Mammary epithelial cell (primary cell): ENCODE measurements at places on chromosomes 3 and 15.
A peak's percentile ranks its signal among the peaks of the same experiment; 100 is the strongest.

DNA sequence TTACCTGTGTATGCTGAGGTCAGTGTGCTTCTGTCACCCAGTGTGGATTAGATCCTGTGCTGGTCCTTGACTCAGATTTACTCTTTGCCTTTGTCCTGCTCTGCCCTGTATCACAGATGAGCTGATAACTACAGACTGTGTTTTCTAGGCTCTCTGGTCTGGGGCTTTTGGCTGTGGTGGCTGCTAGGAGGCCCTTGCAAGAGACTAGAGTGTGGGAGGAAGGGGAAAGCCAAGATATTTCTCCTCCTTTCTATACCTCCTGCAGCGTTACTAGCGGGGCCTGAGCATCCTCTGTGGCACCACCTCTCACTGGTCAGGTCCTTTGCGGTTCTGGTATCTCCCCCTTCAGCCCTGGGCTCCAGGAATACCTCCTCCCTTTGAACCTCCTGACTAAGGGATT lies 282.3 kb upstream of the TBC1D5 start:
- DNase-seq, result no peak

DNA sequence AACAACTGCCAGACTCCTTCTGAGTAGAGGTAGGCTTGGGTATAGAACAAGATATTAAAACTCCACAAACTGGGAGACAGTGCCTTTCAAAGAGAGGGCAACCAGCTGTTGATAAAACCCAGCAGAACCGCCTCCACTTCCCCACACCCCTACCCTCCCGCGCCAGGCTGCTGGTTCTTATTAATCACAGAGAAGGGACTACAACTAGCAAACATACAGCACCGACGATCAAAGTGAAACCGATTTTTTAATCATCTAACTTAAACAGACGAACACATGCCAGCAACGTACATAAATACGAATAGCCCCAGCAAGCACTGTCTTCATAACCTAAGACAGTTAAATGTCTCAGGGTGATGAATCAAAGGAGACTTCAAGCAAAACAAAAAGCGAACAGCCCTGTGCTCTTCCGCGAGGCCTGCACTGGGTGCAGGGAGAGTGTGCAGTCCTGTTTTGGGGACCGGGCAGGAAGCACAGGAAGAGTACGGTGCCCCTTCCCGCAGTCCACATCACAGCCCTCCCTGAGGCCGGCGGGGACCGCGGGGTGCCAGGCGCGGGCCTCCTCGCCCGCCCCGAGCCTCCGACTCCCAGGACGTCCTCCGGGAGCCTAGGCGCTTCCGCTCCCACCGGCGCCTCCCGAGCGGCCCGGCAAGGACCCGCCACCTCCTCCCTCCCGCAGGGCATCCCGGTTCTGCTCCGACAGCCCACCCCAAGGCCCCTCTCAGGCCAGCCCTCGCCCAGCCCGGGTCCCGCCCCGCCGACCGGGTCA lies 75.1 kb upstream of the VGLL4 start:
- DNase-seq, result peak; percentile 68

DNA sequence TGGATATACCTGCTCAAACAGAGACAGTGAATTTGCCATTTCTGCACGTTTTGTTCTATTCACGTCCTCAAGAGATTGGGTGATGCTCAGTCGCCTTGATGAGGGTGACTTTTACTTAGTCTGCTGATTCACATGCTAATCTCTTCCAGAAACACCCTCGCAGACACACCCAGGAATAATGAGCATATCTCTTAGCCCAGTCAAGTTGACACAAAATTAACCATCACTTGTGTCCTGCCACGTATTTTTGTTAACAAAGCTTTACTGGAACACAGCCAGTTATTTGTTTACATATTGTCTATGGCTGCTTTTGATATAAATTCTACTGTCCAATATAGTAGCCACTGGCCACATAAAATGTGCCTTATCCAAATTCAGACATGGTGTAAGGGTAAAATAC lies 218.3 kb downstream of the FHIT start:
- DNase-seq, result no peak

DNA sequence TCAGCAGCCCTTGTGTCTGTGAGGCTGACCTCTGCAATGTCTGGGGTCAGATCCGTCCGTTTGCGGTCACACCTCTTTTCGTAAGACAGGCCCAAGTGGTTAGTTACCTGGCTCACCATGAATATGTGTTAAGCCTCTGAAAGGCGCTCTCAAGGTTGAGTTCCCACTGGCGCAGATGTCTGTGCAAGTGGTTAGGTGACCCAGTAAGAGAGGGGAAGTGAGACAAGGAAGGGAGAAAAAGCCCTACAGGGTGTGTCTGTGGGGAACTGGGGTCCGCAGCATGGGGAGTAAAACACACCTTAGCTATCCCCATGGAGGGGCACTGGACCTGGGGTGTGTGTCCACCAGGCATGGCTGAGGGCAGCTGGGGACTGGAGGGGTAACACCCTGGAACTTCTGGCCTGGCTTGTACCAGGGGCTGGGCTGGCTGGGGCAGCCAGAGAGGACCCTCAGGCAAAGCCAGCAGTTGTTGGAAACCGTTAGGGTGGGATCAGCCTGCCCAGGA lies 391.6 kb upstream of the PROK2 start:
- DNase-seq, result no peak

DNA sequence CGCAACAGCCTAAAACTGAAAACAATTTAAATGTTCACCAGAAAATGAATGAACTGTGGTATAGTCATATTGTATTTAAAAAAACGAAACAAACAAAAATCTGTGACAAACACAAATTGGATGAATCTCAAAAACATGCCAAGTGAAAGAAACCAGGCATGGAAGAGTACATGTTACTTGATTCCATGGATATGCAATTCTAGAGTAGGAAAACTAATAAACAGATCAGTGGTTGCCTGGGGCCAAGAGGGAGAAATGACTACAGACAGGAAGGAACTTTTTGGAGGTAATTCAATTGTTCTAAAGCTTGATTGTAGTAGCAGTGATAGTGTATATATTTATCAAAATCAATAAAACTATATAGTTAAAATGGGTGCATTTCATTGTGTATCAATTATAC lies 16.8 kb downstream of the UBE3A start:
- DNase-seq, result peak; percentile 15

- no peak for DNase-seq
Observed at GRCh38 chr3:73136941-73137340, 75.5 kb downstream of the EBLN2 start.

DNA sequence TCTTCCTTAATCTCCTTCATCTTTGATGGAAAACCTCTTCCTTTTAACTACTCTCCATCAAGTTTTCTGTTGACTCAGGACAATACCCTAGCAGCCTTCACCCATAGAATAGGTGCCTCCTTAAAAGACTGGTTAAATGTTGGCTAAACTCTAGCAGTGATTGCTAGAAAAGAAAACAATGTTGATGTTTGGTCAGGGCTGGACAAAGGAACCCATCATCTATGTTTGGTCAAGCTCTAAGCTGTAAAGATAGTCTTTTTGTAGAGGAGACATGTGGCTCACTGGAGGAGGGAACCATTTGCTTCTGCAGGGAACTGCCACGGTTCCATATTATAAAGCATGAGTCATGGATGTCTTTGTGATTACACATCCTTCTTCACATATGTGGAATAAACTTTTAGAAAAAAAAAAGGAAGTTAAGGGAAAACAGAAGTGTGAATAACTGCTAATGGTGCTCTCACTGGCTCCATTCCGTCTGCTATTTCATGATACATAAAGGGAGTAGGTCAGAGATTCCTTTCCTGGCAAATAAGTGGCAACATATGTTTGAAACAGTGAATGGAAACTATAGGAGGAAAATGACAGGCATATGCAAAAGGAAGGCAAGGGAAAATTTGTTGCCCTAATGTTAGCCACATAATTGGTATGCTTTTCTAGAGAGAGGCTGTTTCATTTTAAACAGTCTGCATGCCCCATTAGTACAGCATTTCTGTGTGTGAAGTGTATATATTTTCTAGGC lies 78.2 kb downstream of the CMSS1 start:
- peak; percentile 80 for DNase-seq

GRCh38 chr15:70486451-70487386 lies 276.6 kb downstream of the UACA start:
- peak; percentile 93 for DNase-seq

GRCh38 chr15:73244333-73244732 lies 124.4 kb downstream of the HCN4 start:
- peak; percentile 14 for DNase-seq

GRCh38 chr15:92883163-92883875 lies 16.8 kb upstream of the CHD2 start:
- no peak for DNase-seq
